Activated CD4-positive, alpha-beta T cell treated with anti-CD3 and anti-CD28 coated beads for 4 hours (primary cell): ENCODE measurements at places on chromosomes 2 and 18.

- DNase-seq = no peak
These were observed 1170.4 kb upstream of the ZEB2 start for GRCh38 chr2:145690183-145690778.

DNA sequence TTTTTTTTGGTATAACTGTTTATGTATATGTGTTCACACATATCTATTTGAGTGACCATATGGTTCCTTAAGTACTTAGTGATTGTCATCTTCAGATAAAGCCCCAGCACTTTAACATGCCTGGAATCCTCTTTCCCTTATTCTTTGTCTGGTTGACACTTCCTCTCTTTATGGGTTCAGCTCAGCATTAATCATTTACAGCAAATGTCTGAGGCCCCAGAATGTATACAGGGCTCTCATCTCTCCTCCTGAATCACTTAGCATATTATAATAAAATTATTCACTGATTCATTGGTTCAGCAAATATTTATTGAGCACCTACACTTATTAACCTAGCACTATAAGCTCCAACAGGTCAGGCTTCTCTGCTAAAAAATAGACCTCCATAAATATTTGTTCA lies 43.5 kb upstream of the CD28 start:
- no peak for DNase-seq

- no peak for DNase-seq
These were observed 1919.8 kb downstream of the SUCLG1 start for GRCh38 chr2:82539280-82539621.

- no peak for DNase-seq
These were observed 243.0 kb downstream of the CELF4 start for GRCh38 chr18:37322492-37323035.

DNA sequence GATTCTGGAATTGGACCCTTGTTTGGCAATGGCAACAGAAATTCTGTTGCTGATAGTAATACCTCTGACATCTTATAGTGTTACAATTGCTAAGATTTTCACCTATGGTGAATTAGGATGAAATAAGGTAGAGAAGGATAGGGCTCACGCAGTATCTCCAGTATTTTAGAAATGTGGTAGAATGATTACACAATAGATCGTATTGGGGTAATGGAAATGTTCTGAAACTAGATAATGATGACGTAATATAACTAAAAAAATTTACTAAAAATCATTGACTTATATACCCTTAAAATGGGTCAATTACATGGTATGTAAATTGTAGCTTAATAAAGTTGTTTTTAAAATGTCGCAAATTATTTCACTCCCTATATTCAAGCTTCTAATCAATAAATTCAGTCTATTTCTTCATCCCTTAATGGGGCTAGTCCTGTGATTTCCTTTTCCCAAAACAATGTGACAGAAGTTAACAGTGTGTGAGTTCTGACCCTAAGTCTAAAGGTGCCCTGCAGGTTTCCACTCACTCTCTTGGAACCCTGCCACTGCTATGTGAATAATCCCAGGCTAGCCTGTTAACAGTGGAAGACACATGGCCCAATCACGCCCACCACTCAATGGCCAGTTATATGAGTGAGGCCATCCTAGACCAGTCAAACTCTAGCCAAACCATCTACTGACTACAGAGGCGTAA lies 31.2 kb downstream of the USP37 start:
- DNase-seq = no peak

DNA sequence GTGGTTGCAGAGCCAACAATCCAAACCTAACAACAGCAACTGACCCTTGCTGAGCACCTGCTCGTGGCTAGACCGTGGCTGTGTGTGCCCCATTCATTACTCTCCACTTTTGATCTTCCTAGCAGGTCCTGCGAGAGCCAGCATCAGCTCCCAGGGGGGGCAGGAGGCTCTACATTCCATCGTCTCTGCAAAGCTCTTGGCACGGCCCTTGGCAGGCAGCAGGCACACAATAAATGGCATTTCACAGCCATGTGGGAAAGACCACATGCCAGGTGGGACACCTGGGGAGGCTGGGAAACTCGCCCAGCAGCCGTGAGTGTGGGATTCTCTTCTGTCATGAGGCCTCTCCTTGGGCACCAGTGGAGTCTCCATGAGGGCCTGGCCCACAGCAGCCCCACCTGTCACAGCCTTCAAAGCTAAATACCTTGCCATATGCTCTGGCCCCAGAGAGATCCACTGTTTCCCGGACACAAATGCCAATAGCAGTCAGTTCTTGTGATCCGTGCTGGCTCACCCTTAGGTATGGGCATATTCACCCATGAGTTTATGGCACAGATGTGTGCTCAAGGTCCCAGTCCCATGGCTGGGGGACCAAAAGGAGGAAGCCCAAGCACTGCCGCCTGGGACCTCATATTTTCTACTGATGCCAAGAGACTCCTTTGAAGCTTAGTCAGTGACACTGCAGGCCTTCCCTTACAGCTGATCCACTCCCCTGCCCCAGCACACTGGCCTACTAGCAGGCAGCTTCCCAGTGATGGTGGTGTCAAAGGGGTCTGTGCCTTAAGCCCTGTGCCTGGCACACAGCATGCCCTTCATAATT lies 6.8 kb upstream of the TEX51 start:
- DNase-seq = no peak

GRCh38 chr18:7803956-7804469 lies 236.9 kb downstream of the PTPRM start:
- no peak for DNase-seq

DNA sequence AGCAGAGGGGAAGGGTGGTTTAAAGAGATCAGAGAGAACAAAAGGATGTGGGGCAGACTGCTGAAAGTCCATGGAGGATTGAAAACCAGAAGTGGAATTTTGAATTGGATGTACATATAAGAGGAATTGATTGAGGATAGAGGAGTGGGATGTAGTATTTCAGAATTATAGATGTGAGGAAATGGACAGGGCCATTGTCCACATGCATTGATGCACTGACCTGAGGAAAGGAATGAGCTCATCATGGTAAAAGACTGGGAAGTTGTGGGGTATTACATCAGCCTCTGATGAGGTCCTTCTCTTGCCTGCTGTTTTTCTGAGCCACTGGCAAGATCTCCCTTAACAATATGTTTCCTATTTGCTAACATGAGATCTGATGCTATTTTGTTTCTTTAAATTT lies 365.7 kb upstream of the FANCL start:
- no peak for DNase-seq

DNA sequence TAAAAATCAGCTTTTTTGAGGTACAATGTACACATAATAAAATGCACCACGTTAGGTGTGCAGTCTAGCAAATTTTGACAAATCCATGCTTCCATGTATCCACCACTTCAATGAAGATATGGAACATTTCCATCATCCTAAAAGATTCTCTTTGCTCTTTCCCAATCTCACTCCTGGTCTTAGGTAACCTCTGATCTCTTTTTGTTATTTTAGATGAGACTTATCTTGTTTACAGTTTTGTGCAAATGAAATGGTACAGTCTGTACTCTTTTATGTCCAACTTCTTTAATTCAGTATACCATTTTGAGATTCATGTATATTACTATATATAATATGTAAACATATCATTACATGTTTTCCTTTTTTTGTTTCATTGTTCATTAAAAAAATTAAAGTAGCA lies 16.3 kb upstream of the SERPINB5 start:
- DNase-seq = no peak

DNA sequence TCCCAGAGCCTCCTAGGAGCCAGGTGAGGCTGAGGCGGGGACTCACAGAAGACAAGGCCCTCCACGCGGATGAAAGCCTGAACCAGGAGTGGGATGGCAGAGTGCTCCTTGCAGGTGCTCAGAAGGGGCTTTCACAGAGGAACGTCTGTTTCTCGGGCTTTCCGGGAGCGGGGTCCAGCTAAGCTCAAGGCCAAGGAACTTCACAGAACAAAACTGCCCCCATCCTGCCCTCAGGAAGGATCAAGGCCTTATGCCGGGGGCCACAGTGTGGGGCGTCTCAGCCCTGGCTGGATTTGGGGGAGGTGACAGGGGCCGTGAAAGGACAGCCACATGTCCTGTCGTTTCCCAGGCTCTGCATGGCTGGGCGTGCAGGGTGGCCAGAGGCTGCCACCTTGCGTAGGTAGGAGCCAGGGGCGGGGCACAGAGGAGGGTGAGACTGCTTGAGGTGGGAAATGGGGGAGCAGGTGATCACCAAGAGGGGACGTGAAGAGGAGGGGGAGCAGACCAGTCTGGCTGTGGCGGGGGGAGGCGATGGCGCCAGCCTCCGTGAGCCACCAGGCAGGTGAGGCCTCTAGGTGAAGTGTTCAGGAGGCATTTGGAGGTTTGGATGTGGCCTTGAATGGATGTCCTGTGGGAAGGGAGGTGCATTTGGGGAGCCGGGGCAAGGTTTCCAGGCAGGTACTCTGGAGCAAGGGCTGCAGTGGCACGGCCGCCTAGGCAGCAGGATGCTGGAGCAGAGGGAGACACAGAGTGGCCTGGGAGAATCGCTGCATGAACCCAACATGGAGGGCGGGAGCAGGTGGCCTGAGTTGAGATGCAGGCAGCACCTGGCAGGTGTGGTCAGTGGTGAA lies 79.1 kb downstream of the TWIST2 start:
- no peak for DNase-seq

DNA sequence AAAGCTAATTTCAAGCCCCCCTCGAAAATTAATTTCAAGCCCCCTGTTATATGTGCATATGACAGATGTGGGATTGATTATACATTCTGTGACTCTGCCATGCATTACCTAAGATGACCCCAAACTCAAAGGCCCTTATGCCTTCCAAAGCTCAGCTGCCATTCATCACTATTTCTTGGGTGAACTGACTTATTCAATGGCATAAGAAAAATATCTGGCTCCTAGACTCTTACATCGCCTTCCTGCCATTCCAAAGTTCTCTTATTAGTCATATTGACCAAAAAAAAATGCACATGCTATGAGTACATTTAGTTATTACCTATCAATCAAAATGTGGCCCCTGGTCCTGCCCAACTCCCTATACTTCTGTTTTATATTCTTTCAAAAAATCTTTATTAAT lies 291.8 kb upstream of the CHAC2 start:
- DNase-seq = no peak

DNA sequence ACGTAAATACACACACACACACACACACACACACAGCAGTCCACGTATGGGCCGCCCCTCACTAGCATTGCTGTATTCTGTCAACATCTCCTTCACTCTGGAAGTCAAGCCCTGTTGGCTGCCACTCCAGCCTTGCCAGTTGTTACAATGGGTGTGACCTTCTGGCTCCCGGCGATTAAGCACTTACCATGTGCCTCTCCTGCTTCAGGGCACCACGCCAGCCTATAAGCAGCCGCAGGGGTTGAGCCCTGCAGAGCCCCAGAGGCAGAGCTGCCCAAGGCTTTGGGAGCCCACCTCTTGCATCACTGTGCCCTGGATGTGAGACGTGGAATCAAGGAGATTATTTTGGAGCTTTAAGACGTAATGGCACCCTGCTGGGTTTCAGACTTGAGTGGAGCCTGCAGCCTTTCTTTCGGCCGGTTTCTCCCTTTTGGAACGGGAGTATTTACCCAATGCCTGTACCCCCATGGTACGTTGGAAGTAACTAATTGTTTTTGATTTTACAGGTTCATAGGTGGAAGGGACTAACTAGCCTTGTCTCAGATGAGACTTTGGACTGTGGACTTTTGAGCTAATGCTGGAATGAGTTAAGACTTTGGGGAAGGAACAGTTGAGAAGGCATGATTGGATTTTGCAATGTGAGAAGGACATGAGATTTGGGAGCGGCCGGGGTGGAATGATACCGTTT lies 54.5 kb upstream of the ROCK2 start:
- DNase-seq = no peak

DNA sequence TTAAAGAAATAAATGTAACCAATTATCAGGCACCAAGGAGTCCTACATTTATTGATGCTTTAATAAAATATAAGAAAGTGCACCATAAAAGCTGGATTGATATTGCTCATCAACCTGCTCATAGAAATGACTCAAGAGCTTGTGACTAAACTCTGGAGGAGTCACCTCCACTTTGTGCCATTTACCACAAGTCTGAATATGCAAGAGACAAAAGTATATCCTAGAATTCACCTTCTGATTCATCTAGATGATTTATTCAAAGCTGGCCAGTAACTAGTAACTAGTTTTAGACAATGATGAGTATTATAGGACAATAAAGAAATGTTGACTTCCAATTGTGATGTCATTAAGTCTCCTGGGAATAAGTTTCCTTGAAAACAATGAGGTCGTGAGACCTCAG lies 146.0 kb upstream of the SOX11 start:
- DNase-seq = no peak

DNA sequence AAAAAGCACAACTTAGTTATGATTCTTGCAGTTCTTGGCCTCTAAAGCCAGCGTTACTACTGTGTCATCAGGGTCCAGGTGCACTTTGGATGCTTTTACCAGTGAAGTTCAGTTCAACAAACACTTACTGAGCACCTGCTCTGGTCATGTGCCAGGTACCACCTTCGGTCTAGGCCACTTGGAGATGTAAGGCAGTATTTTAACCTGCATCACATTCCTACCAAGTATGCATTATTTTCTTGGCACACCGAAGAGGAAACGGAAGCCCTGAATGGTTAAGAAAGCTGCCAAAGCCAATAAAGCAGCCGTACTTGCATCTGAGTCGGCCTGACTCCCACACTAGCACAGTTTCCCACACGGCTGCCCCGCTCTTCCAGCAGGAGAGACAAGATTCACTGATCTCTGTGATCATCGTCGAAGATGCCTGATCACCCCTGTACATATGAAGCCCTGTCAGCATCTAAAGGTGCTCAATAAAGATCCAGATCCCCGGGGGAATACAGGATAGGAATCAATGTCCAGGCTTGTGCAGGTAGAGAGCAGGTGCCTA lies 427.1 kb downstream of the EIPR1 start:
- no peak for DNase-seq

GRCh38 chr2:149019768-149020167 lies 18.7 kb upstream of the LYPD6B start:
- no peak for DNase-seq

- DNase-seq = no peak
These were observed 23.9 kb downstream of the COL4A3 start for GRCh38 chr2:227188292-227188691.

DNA sequence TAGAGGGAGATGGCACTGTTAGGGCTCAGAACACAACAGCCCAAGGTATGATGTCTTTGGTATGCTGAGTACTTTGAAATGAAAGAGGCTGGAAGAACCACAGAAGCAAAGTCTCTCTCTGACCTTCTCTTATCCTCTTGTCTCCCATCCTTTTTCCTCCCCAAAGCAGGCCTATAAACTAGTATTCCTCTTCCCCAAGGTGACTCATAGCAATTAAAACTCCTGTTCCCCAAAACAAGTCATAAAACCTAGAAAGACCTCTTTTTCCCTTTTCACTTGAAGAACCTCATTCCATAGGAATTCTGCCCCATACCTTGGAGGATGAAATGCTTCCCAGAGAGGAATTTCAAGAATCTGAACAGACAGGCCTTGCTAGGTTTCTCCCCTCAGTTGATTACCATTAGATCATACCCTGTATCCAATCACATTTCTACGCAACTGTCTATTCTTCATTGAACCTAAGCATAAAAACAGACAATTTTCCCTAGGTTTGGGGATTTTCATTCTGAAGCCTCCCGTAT lies 25.7 kb downstream of the MDH1 start:
- no peak for DNase-seq

DNA sequence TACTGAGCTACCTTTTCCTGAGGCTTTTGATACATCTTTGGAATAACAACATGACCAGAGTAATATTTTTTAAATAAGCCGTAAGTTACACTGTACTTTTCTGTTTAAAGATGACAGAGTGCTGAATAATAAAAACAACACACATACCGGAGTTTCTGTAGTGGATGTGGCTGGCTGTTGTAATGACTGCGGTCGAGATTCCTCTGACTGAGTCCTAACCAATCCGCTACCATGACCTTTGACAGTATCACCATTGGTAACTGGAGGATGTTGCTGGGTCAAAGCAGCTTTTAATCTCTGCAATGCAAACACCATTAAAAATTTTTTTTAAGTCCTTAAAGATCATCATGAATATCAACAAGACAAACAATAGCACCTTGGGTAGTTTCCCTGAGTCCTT lies 70.7 kb downstream of the ATF2 start:
- DNase-seq = no peak
